ENCODE measurements at places on chromosomes 5 and 9.

DNA sequence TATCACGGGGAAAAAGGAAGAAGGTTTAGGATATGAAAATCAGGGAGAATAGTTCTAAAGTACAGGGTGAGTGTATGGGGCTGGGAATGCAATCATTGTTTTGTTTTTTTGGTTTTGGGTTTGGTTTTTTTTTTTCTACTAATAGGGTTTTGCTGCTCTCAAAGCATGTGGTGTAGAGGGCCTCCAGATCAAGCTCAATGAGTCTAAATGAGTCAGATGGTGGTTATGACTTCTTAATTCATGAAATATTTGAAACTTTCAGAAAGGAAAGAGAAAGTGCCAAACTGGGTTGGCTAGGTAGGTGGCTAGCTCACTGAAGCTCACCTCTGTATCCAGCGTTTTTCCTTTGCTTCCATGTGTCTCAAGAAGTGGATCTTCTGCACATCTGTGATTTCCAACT, 10.7 kb downstream of the OR1L8 start:
- DNase-seq: no peak

DNA sequence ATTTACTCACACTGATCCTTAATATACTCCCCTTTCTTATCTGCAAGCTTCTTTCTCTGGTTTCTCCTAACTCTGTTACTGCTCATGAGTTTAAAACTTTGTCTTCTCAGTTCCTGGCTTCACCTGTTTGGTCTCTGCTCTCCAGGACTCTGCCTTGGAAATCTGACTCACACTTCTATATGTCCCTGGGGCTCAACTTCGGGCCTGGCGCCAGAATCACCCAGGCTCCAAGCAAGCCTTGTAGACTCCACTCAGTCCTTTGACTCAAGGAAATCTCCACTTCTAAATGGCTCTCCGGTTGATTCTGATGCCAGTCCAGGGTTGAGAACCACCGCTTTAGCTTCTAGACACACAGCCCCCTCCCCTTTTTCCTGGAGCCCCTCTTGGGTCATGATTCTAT, 57.8 kb downstream of the TMC1 start:
- DNase-seq: peak; percentile 83

- DNase-seq: no peak
Observed at GRCh38 chr5:178573216-178573615, 17.0 kb downstream of the COL23A1 start.

DNA sequence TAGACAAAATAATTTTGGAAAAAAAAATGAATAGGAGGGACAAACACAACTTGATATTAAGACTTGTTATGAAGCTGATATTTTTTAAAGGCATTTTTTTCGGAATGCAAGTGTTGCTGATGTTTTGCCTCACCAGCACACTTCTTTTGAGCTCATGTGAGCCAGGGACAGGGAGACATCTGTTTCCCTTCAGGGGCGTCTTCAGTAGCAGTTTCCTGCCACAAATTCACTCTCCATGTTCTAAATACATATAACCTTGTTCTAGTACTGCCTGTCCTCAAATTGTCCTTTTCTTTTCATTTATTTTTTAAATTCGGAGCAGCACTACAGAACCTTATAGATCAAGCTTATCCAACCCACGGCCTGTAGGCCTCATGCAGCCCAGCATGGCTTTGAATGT, 316.0 kb upstream of the PAPPA start:
- no peak for DNase-seq

- no peak for DNase-seq
Observed at GRCh38 chr9:132586830-132587591, 4.6 kb downstream of the BARHL1 start.

DNA sequence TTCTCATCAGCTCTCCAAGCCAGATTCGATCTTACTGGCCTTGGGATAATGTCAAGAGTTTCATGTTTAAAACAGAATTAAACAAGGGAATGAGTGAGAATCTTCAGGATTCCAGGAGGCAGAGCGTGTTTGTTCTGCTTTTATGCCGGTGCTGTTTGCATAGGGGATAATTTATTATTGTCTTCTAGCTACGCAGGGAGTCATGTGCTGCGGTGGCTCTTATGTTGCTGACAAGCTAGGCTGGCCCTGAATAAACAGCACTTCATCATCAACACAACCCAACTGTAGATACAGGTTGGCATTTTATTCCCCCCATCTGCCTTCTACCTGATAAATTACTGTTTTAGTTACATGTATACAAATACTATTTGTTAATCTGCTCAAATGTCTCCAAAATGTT, 47.1 kb upstream of the PCA3 start:
- no peak for DNase-seq

DNA sequence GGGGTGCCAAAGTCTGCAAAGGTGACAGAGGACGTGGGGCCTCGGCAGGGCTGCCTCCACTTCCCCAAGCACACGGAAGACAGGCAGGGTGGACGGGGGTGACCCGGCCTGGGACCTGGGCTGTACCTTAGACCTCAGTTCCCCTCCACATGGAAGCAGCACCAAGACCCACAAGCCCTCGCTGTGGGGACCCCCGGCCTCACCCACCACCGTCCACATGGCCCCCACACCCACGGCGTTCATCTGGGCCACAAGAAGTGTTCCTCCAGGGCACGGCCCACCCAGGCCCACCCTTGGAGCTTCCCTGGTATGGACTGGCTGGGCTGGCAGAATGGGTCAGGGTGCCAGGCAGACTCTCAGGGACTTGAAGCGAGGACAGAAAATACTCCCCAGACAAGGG, 45.8 kb upstream of the NKD2 start:
- DNase-seq: no peak

DNA sequence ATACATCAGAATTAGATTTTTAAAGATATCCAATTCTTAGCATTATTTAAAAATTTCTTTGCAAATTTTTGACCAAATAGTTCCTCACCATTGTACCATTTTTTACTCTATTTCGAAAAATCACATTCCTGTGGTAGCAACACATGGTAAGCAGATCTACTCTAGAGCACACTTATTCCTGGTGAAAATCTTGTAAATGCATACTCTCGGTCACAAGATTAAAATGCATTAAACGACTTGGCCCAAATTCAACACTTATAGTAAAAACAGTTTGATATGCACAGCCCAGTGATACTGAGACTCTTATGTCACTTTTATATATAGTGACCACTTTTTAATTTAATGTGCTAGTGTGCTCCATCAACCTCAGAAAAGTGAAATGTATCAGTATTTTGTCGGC, 208.8 kb upstream of the TARS1 start:
- DNase-seq: no peak

DNA sequence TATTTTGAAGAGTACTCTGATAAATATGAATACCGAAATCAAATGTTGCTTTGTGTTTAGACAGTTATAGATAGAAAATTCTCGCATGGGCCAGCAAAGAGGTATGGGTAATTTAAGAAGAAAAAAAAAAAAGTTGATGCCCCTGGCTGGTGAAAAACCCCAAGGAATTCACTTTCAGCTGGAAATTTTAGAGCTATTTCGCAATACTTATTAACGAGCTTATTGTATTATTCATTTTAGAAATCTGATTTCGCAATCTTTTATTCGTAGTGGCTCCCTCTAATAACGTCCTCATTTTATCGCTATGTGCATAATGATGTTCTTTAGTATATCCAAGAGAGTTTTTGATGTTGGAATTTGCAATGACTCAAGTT, 18.5 kb upstream of the FER start:
- DNase-seq: no peak

- no peak for DNase-seq
Observed at GRCh38 chr5:106241409-106241808, 1429.3 kb downstream of the EFNA5 start.

GRCh38 chr9:3386753-3387152, 139.0 kb downstream of the RFX3 start:
- DNase-seq: no peak

GRCh38 chr5:62960781-62961180, 382.2 kb downstream of the LRRC70 start:
- no peak for DNase-seq

DNA sequence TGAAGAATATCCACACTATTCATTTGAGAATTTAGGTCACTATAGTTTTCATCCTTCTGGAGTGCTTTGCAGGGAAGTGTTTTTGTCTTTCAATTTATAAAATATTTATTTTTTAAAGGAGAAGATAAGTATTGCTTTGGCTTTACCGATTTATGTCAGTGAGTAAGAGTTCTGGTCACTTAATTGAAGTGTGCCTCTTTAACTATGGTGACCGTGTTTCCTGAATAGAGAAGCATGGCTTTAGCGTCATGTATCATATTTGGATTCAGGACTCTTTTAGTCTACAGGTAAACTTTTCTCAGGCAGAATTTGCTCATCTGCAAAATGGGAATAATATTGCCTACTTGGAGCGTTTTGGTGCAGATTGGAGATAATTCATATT, 902 bp downstream of the BDP1 start:
- DNase-seq: no peak

- DNase-seq: no peak
Observed at GRCh38 chr5:150723845-150724244, 23.0 kb upstream of the RBM22 start.

GRCh38 chr5:122704247-122705036, 70.4 kb upstream of the SNX2 start:
- peak; percentile 71 for DNase-seq

DNA sequence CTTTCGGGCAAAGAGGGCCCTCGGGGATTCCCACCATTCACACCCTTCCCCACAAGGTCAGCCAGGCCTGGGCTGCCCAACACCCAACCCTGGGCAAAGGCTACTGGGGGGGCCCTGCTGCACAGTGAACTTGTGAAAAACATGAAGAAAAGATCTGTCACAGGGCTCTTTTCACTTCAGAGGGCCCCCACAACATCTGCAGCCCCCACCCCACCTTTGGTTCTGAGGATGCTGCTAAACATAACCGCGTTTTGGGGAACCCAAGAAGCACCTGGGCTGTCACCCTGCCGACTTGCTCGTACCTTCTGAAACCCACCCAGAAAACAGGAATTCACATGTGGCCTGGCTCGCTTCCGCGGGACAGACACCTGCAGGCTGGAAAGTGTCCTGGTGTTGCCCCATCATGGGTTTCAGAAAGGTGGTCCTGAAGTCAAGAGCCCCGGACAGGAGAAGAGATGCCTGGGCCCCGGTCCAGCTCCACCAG, 29.3 kb downstream of the B4GALT1 start:
- no peak for DNase-seq

GRCh38 chr5:75050415-75050814, 1.9 kb downstream of the GCNT4 start:
- no peak for DNase-seq

- no peak for DNase-seq
Observed at GRCh38 chr5:177369645-177370440, 12.1 kb downstream of the RGS14 start.

DNA sequence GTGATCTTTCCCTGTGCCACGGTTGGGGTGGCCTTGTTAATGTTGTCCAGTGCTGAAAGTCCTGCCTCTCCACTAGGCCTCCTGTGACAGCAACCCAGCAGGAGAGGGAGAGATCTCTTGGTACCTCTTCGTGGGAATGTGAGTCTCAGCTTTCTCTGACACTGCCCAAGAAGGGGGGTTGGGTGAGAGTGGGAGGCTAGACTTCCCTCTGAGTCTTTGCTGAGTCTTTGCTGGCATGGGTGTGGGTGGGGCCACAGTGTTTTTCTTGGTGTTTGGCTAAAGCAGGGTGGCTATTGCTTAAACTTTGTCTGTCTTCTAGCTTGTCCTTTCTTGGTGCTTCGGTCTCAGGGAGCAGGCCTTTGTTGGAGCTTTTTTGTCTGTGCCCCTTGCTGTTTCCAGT, 145.6 kb downstream of the GNA14 start:
- no peak for DNase-seq

- no peak for DNase-seq
Observed at GRCh38 chr5:104375345-104375744, 812.8 kb upstream of the NUDT12 start.

- DNase-seq: no peak
Observed at GRCh38 chr9:755454-756381, 85.8 kb upstream of the DMRT1 start.

GRCh38 chr5:143404416-143405062, 1.1 kb upstream of the NR3C1 start:
- no peak for DNase-seq

- DNase-seq: no peak
Observed at GRCh38 chr9:135990468-135991429, 29.6 kb upstream of the UBAC1 start.

DNA sequence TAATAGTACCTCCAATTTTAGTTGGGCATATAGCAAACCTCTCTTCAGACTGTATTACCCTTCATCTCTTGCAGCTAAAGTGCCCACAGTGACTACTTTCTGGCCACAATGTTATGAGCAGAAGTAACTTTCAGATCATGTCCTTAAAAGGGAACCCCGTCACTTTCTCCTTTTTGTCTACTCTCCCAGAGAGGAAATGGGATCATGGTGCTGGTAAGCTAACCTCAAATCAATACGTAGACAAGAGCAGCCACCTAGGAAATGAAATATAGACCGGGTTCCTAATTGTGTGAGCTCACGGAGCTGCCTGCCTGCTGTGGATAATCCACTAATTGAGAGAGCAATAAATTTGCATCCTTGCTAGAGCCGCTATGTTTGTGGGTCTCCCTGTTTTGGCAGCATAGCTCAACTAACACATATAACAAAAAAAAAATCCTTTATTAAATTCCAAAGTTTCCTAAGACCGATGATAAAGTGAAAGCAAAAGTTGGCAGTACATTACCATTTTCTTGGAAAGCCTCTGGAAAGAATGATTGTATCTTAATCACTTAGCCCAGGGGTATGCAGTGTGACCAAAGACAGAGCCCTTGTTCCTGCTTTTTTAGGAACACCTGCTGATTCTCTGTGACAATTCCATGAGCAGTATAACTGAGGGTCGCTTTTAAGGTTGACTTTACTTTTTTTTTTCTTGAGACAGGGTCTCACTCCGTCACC, 5.6 kb upstream of the IL7R start:
- peak; percentile 36 for DNase-seq

DNA sequence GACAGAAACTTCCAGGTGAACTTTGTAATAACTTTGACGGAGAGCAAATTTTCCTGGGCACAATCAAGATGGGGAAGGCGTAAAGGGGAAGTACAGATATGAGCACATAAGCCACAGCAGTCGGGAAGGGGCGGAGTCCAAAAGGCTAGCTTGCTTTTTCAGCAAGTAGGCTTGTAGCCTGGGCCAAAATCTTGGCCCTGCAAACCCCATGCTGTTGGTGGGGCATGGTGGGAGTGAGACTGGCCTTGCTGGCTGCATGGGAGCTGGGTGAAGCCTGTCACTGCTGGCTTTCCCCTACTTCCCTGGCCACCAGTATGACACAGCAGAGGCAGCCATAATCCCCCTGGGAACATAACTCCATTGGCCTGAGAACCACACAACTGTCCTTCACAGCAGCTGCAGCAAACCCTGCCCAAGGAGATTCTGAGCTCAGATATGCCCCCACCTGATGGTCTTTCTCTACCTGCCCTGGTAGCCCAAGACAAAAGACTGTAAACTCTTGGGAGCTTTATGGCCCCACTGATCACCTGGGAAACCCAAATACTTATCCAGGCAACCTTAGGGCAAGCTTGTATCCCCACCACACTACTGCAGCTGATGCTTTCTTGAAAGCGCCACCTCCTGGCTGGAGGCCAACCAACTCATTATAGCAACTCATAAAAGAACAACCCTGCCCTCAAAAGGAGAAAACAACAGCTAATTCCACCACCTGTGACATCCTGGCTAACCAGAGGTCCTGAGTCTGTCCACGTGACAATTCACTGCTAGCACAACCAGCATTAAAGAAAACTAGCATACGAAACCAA, 24.0 kb downstream of the DCTN4 start:
- no peak for DNase-seq
